ENCODE measurements at places on chromosomes 6 and 20.

- DNase-seq: no peak
Measured at GRCh38 chr6:137423451-137424168, 70.6 kb downstream of the OLIG3 start.

DNA sequence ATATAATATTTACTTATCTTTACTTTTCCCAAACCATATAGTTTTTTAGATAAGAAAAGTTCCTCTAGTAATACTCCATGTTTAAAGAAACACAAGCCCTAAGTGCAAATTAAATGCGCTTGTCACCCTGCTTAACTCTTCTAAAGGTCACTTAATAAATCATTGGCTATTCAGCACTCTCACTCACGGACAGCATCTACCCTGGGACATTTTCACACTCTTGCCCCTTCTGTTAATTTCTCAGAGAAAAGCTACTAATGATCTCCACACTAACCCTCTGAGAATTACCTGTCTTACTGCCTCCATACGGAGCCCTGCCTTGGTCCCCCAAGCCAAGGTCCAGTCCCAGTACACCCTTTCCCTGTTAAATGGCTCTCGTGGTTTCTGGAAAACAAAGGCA, 102.2 kb downstream of the NRN1 start:
- no peak for DNase-seq

DNA sequence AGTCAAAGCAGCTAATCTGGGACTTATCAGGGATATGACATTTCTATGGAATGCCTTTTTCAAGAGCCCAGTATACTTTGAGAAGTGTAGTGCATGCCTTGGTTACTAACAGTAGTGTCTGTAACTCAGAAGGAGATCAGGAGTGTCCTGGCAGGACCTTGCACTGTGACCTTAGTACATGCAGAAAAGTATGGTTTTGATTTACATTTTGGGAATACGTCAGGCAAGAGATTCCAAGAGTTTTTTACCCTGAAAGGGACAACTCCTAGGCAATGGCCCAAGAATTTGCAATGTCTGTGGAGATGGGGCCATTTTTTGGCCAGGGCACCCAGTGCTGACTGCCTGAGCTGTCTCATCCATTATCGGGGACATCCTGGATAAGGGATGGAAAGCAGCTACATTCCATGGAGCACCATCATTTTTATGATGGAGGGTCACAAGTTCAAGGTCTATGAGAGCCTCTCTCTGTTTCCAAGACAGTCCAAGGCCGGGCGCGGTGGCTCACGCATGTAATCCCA, 80.2 kb downstream of the FAM50B start:
- peak; percentile 99 for DNase-seq

GRCh38 chr20:59948828-59949720, 8.9 kb downstream of the FAM217B start:
- peak; percentile 79 for DNase-seq

- DNase-seq: no peak
Measured at GRCh38 chr6:51384736-51385135, 566.1 kb downstream of the TFAP2B start.

- no peak for DNase-seq
Measured at GRCh38 chr6:16374461-16375200, 136.2 kb downstream of the GMPR start.

- DNase-seq: no peak
Measured at GRCh38 chr6:83613378-83613777, 95.5 kb downstream of the SNAP91 start.

GRCh38 chr20:63864545-63864977, 509 bp upstream of the TPD52L2 start:
- DNase-seq: no peak

- DNase-seq: peak; percentile 85
Measured at GRCh38 chr6:138987643-138988468, at the start of gene REPS1. Gene REPS1 (minus strand): TSS chr6:138988253. CDS start chr6:138987682, 571 bp downstream.

- no peak for DNase-seq
Measured at GRCh38 chr6:35272005-35272404, 12.5 kb downstream of the ZNF76 start.

- DNase-seq: peak; percentile 67
Measured at GRCh38 chr6:130625825-130626527, 201.2 kb upstream of the SMLR1 start.

- no peak for DNase-seq
Measured at GRCh38 chr6:61809004-61809595, 476.9 kb downstream of the KHDRBS2 start.

- peak; percentile 77 for DNase-seq
Measured at GRCh38 chr6:17417817-17418216, 24.4 kb downstream of the CAP2 start.

- peak; percentile 78 for DNase-seq
Measured at GRCh38 chr20:51428401-51429143, 113.9 kb downstream of the NFATC2 start.

- DNase-seq: no peak
Measured at GRCh38 chr6:11852061-11852651, 73.6 kb upstream of the ADTRP start.

- DNase-seq: peak; percentile 41
Measured at GRCh38 chr6:137206577-137206976, 12.6 kb downstream of the IFNGR1 start.

DNA sequence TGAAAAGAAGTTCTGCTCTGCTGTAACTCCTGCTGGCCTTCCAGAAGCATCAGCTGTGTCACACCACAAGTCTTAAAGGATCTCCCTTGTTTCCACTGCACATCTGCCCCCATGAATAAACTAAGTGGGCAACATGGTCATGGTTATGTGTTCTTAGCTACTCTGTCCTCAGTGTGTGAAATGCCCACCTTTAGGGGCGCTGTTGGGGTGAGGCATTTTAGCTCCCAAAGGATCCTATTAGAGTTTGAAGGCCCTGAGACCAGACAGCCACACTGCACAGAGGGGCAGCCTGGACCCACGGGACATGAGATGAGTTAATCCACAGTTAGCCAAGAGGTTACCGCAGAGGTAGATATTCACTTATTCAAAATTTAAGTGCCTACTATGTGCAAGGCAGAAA, 294.3 kb upstream of the QKI start:
- no peak for DNase-seq

DNA sequence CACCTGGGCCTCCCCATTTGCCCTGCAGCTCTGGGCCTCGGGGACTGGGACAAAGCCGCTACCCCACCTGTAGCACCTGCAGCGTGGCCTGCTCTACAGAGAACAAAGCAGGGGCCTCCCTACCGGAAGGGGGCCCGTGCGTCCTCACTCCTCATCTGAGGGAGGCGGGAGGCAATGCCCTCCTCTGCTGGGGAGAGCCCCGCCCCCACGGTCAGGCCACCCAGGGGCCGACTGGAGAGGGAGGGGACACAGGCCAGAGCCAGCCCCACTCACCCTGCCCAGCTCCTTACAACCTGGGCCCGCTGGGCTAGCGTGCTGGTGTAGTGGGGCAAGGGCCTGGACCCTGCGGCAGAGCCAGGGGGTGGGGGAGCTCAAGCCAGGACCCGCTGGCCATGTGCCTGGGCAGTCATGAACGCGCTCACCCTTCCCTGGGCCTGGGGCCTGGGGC, 8.0 kb downstream of the LAMA5 start:
- no peak for DNase-seq

DNA sequence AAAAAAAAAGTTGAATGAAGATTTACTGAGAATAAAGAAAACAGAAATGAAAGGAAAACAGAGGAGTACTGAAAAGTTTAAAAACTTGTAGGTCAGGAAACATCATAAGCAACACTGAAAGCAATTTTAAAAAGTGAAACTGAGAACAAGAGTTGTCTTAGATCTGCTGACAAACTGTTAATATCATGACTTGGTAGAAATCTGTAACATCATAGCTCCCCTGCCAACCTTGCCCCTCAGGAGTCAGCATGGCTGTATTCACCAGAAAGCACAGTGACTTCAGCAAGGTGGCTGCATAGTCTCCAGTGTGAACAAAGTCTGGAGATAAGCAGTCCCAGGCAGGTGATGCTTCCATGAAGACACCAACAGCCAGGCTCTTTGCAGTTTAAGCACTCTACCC, 5.3 kb downstream of the NAA20 start:
- no peak for DNase-seq

GRCh38 chr20:38447251-38447661, 12.1 kb upstream of the SNHG17 start:
- DNase-seq: no peak

DNA sequence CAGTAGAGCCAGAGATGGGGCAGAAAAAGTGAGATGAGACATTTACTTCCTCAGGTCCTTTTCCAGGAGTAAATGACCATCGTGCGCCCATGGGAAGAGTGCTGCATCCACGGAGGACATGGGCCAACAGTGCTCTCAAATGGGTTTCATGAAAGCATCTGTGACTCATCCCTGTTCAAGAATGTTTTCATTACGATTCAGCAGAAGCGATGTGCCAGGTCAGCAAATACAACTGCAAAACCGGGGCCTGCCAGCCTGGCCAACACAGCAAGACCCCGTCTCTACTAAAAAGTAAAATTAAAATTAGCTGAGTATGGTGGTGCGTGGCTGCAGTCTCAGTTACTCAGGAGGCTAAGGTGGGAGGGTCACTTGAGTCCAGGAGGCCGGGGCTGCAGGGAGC, 125.1 kb downstream of the LY86 start:
- peak; percentile 75 for DNase-seq

DNA sequence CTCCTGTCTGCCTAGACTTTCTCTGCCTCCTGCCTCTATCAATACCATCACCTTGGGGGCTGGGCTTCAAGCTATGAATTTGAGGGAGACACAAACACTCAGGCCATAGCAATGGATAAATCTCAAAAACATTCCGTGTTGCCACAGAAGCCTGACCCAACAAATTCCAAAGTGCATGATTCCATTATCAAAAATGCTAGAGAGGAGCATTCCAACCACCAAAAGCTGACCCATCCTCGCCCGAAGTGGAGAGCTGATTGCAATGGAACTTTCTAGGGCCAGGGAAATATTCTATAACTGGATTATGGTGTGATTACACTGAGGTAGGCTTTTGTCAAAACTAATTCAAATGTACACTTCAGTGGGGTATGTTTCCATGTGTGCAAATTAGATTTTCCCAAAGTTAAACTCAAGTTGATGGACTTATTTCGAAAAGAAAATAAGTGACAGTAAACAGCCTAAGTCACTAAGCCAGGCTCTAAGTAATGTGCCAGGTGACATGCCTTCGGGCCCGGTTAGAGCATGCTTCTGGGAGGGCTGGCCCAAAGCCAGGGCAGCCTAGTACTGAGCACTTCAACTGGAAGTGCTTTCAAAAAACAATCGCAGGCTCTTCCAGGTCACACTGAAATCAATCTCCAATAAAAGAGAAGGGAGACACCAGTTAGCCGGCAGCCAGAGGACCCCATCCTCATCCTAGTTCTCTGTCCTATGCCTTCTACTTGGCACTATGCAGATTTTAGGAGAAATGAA, 142.3 kb downstream of the TBXT start:
- peak; percentile 86 for DNase-seq

DNA sequence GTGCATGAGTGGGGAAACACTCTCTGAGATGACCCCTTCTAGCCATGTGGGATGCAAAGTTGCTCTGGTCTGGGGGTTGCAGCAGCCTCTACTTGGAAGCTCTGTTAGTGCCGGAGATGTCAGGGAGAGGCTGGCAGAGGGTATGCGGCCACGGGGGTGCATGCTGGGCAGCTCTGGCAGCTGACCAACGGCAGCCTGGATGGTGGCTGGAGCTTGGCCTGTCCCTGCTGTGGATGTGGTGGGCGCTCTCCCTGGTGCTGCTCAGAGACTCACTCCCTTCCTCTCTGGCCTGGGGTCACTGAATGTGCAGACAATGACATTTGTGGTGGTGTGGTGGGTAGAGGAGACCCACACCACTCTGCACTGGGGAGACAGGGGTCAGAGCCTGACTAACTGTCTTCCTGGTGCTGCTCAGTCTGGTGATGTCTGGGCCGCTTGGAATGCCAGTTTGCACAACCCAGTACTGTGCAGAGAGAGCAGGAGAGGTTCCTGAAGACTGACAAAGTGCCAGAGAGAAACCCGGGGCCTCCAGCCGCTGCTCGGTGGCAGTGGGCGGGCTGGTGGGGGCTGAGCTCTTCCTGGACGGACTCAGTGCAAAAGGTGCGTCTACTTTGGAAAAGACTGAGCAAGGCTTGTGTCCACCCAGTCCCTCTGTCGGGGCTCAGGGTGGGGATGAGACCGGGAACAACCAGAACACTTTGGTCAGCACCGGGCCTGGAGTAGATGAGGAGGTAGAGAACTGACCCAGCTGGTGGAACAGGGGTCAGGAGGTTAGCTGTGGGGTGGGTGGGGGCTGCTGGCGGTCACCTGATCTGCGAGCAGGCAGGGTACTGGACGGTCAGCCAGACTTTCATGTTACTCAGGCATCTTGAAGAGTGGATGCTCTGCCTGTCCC, 2.7 kb downstream of the MYT1 start:
- no peak for DNase-seq
